ENCODE measurements at places on chromosomes 2 and 18.
A peak's percentile ranks its signal among the peaks of the same experiment; 100 is the strongest.

DNA sequence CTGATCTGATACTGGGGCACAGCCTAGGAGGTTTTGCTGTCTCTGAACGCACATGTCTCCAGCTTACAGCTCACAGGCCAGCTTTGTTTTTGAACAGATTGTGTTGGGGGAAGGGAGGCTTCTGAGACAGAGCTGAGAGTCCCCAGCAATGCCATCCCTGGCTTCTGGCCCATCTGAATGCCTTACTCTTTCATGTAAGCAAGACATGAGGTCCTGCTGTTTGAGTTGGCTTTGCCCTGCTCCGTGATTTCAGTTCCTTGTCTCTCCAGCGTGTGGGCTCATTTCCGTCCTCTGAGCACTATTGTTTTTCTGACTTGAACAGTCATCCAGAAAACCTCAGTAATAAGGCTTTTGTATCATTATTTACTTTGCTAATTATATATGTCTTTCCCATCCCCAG, 194.9 kb upstream of the TNP1 start:
- DNase-seq, result no peak

DNA sequence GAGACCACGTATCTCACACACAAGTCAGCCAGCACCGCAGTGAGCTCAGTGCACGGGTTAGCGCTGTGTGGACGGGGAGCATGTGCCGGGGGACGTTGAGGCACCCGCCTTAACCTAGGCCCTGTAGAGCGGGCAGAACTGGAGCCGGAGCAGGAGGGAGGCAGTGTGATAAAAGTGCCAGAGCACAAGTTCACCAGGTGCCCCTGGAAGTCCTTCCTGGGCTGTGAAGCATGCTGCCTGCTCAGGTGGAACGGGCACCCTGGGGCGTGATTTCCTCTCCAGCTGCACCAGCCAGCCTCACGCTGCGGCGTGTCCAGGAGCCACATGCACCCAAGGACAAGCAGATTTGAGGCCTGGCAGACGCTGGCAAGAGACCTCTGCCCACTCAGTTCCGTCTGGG, 50.3 kb downstream of the ITGB1BP1 start:
- DNase-seq, result no peak

- DNase-seq, result peak; percentile 36
Observed at GRCh38 chr2:177740700-177741099, 331.9 kb downstream of the PDE11A start.

- no peak for DNase-seq
Observed at GRCh38 chr2:169090133-169090820, 20.9 kb downstream of the DHRS9 start.

DNA sequence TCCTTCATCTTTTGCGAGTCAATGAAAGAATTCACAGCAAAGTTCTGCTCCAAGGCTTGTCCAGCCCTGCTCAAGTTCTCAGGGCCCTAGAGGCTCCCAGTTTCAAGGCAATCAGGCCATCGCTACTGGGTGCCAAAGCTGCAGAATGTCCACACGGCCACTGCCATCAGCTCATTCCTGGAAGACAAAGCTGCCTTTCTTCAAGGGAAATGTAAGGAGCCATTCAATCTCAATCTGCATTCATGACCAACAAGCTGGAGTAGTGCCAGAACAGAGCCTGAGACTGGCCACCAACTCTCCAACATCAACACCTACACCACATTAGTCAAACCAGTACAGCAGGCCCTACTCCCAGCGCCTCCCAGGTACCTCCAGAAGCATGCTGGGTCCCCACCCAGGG, 202.2 kb downstream of the TCF4 start:
- no peak for DNase-seq

- DNase-seq, result no peak
Observed at GRCh38 chr18:10563886-10564285, 38.1 kb downstream of the NAPG start.

- no peak for DNase-seq
Observed at GRCh38 chr2:30222636-30223360, 8.5 kb upstream of the LBH start.

- no peak for DNase-seq
Observed at GRCh38 chr2:174108579-174108978, 139.8 kb downstream of the OLA1 start.

GRCh38 chr2:174335988-174336500, 1.3 kb downstream of the SP9 start:
- DNase-seq, result no peak

- DNase-seq, result peak; percentile 87
Observed at GRCh38 chr2:230757476-230757875, 44.8 kb downstream of the CAB39 start.

GRCh38 chr2:1743396-1744150, 742 bp downstream of the PXDN start:
- DNase-seq, result peak; percentile 74

- DNase-seq, result peak; percentile 71
Observed at GRCh38 chr2:138105358-138105757, 141.1 kb downstream of the HNMT start.

DNA sequence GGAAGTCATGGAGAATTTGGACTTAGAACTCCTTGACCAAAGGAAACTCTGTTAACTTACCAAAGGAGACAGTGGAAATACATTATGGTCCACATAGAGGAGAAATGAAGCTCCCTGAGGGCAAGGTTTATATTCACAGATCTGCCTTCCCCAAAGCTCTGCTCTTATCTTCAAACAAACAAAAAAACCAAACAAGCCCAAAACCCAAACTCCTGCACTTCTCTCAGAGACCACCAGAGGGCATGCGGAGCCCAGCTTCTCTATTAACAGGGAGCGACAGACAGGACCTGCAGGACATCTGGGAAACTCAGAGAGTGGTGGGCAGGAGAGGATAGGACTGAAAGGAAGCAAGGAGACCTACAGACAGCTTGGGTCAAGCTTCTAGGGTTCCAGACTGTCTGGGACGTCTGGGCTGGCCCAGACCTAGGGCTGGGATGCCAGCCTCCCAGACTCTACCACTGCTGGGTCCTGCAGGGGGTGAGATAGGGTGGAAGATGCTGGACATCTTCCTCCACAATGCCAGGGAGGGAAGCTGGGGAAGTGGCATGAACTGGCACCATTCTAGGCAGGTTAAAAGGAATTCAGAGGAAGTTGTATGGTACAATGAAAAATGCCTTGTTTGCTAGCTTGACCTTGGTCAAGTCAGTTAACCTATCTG, 4.0 kb upstream of the WNT10A start:
- DNase-seq, result peak; percentile 40

GRCh38 chr2:139170406-139170805, 390.2 kb upstream of the NXPH2 start:
- DNase-seq, result no peak

DNA sequence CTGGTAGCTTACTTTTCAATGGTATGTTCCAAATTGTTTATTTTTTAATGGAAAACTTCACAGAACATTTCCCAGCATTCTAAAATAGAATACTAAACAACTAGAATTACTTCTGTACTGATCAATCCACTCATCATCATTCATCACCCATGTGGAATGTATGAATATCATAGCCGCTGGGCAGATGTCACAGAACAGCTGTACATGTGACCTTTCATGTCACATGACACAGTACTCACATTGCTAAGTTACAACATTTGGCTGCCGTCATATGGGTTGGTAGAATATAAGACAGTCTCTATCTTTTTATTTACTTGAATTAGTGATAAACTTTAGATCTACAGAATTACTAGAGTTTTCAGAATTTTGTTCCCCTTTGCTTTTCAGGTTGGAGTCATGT, 387.6 kb downstream of the ZEB2 start:
- no peak for DNase-seq

DNA sequence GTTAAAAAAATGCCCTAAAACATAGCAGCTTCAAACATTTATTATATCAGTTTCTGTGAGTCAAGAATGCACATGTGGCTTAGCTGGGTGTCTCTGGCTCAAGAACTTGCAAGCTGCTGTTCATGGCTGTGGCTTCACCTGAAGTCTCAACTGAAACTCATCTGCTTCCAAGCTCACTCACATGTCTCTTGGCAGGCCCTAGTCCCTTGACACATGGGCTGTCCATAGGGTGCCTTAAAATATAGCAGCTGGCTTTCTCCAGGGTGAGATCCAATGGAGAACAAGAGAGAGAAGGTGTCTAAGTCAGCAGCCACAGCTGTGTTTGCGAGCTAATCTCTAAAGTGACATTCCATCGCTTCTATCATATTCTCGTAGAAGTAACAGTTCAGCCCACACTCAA, 152.8 kb downstream of the DSEL start:
- DNase-seq, result no peak

DNA sequence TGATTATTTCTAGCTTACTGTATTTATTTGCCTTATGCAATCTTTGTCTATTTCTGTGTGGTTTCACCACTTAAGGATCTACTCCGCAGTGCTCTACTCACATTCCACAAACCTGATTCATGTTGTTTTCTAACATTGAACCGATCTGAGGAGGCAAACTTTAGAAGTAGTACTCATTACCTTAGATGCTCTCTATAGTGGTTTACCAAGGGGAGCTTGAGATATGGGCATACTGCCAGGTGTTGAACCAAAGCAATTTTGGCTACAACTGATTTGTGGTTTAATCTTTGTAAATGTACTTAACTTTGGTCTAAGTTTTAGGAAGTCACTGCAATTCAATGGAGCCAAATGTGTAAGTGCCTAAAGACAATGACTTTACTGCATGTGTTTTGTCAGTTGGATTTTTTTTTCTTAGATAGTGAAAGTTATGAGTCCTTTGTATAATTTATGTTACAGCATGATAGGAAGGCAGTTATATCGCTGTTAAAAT, 50.1 kb downstream of the MAP2 start:
- DNase-seq, result peak; percentile 97

DNA sequence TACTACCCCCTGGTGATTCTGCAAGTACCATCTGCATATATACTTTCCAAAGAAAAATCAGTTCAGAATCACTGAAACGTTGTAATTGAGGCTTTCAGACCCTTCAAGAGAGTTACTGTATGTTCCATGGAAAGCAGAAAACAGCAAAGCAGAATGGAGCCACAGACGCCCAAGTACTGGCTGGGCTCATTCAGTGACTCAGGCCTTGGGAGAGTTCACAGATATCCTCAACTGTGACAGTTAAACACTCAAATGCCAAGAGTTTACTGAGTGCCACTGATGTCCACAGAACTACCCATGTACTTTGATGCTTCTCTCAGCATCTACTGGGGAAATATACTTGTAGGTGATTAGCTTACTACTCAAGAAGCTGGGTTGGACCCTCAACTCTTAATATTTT, 303.4 kb downstream of the TCF4 start:
- DNase-seq, result no peak

DNA sequence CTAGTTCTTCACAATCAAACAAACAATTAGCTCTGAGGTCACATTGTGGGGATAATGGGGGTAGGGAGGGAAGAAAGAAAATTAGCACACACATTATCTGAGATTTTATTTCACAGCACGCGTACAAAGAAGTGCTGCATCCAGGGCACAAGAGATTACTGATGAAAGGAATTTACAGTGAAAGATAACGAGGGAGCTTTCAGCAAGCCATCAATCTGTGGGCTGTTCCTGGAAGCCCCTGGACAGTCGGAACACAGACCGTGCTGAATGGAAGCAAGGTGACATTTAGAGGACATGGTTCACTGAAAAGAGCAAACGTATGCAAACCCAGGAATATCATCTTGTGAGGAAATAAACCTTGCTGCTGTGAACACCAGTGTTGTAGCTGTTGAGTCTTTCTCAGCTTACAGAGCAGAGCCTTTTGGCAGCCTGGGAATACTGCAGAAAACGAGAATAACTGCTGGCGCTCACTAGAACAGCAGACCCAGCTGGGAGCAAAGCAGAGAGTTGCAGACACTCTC, 63.2 kb downstream of the SCG2 start:
- peak; percentile 38 for DNase-seq

GRCh38 chr2:76668279-76668678, 853.9 kb downstream of the LRRTM4 start:
- DNase-seq, result no peak

GRCh38 chr2:43158259-43158880, 68.0 kb downstream of the ZFP36L2 start:
- DNase-seq, result peak; percentile 85

DNA sequence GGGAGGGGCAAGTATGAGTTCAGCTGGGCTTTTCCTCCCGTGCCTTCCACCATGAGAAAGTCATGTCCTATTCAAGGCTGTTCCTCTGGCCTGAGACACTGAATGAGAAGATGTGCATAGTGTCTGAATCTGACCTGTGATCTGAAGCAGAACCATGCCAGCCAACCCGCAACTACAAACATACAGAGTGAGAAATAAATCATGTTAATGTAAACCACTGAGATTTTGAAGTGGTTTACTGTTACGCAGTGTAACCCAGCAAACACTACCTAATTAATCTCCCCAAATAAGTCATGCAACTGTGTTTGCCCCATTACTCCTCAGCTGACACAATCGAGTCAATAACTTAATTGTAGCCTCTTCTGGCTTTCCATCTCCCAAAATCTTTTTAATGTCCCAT, 49.2 kb downstream of the METTL4 start:
- DNase-seq, result peak; percentile 55

- peak; percentile 64 for DNase-seq
Observed at GRCh38 chr2:55103046-55103445, 52.8 kb upstream of the RTN4 start.

GRCh38 chr2:18814387-18814786, 225.0 kb upstream of the NT5C1B start:
- peak; percentile 85 for DNase-seq

DNA sequence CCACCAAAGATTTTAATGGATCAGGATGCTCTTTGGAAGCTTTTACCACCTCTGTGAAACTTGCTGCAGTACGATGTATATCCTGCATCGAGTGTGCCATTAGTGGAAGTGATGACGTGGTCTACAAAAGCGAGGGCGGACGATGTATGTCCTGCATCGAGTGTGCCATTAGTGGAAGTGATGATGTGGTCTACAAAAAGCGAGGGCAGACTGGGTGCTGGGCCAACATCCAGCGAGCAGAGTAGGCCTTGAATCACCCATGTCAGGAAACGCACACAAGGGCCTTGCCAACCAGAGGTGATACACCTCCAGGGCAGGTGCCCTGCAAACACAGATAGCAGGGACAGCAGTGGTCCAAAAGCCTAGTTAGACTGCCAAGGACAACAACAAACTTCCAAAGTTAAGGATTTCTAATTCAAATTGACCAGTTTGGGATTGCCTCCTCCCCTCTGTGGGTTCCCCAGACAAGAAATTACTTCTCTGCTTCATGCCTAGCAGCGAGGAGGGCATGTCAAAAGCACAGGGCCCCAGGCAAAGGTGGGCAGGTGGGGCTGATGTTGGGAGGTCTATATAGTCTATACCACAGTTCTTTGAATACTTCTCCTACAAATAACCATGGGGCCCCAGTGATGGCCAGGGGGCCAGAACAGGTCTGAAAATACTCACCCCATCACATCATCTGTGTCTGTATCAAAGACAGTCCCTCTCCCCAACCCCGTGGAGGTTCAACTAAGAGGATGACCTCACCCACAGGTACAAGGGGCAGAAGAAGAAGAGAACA, 70.2 kb downstream of the ADD2 start:
- no peak for DNase-seq

DNA sequence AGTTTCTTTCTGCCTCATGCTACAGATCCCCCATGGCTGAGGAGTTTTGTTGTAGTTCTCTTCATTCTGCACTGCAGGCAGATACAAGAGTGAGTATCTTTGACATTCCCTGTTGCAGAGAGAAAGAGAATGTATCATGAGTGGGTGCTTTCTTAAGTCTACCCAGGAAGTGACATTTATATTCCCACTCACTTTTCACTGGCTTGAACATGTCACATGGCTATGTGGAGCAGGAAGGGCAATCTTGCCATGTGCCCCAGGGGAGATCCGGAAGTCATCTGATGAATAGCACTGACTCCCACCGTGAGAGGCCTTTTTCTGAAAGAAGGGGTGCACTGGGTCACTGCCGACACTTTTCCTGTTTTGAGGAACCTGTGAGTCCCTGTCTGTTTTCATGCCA, 66.4 kb upstream of the BOD1L2 start:
- no peak for DNase-seq

All from amniotic epithelial cell (primary cell).